ENCODE measurements at places on chromosomes 5 and 9.
A peak's percentile ranks its signal among the peaks of the same experiment; 100 is the strongest.

- no peak for DNase-seq
Observed at GRCh38 chr5:178531786-178532185, 58.4 kb downstream of the COL23A1 start.

- DNase-seq, result no peak
Observed at GRCh38 chr5:8934455-8934854, 611.4 kb downstream of the SEMA5A start.

DNA sequence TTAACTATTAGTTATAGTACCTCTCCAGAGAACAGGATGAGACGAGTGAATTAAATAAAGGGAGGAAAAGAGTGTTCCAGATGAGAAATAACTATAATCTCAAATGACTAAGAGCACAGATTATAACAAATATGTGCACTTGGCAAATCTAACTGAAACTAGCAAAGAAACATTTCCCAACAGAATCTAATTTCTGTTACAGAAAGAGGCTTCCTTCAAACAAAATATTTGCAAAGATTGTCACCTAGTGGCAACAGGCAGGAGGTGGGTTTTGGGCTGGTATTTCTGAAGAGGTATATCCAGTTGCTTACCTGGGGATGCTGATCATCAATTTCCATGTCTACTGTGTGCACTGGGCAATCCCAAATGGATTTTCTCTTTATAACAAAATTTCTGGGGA lies 5.6 kb upstream of the SPDL1 start:
- DNase-seq, result no peak

- no peak for DNase-seq
Observed at GRCh38 chr9:135152614-135153334, 65.3 kb downstream of the OLFM1 start.

DNA sequence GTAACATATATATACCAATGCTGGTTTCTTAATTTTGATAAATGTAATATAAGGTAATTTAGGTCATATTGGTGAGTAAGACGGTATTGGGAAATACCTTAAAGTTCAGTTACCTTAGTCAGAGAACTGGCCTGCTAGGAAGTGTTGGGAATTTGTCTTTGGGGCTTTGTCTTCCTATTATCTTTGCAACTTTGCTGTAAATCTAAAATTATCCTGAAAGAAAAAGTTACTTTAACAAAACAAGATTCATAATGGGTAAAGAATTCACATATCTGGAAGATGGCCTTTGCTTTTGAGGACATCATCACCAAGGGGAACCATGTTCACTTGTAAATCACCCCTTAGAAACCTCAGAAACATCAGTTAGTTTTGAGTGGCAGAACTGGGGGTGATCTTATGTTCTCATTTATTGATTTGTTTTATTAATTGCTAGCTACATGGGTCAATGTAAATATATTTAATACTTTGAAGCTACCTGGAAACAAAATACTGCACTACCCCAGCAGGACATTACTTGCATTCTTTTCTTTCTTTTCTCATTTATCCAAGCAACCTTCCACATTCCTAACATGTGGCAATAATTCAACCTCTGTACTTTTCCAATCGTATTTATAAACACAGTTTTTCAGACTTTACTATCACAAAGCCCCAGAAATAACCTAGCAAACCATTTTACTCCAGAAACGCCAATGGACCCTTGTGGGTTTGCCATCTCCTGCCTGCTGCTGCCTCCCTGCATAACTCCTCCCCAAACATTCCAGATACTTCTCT lies 41.4 kb downstream of the GLIS3 start:
- DNase-seq, result no peak

DNA sequence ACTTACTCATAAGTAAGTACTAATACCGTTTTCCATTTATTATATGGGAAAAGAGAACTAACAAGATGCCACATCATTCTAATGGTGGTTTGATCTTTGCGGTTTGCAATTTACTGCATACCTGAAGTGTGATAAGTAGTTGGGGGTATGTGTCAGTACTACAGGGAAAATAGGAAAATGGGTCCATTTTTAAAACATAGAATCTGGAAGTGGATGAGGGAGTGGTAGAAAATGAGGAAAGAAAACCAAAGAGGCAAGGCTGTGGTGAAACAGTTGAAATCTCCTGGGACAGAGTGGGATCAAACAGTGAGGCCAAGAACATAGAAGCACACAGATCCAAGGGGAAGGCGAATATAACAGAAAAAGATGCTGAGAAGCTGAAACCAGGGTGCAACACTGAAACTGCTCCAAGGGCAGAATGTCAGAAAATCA lies 6.7 kb downstream of the ADAMTSL1 start:
- DNase-seq, result no peak

DNA sequence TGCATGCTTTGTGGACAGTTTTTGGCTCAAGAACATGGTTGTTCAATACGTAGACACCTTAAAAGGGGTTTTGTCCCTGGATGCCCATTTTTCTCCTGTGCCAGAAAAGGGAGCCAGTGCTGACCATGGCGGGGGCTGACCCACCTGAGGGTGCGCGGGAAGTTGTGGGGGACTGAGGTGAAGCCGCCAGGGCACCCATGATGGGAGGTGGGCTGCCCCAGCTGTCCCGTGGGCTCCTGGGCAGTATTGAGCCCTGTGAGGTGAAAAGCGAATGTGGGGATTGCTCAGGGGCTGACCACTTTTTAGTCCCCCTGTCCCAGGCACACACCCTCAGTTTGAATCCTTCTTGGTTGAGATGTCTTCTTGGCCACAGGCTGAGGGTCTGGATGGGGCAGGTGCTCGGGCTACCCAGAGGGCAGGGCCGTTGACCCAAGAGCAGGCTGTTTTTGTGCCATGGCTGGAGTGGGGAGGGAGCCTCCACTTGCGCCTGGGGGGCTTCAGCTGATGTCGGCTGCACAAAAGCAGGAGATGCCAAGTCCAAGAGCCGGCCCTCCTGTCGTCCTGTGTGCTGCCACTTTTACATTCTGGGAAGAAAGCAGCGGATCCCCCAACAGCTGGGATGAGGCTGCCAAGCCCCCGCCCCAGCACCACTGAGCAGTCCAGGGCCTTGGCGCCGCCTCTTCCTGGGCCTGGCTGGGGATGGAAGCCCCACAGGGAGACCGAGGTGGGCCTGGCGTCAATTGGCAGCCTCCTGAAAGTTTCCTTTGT lies 120.1 kb downstream of the WNK2 start:
- no peak for DNase-seq

DNA sequence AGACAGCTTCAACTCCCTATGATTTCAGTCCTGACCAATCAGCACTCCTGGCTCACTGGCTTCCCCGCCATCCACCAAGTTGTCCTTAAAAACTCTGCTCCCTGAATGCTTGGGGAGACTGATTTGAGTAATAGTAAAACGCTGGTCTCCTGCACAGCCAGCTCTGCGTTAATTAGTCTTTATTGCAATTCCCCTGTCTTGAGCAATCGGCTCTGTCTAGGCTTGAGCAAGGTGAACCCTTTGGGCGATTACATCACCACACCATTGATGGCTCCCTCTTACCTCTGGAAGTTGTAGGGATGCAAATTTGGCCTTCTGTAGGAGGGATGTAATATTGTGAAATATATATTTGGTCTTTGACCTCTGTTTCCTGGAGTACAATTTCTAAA lies 2.9 kb upstream of the SLC23A1 start:
- no peak for DNase-seq

- peak; percentile 4 for DNase-seq
Observed at GRCh38 chr5:95730730-95731570, at the start of gene RHOBTB3. Gene RHOBTB3, plus strand, starts transcription at chr5:95731336. Its CDS starts 347 bp downstream, at chr5:95731683.

DNA sequence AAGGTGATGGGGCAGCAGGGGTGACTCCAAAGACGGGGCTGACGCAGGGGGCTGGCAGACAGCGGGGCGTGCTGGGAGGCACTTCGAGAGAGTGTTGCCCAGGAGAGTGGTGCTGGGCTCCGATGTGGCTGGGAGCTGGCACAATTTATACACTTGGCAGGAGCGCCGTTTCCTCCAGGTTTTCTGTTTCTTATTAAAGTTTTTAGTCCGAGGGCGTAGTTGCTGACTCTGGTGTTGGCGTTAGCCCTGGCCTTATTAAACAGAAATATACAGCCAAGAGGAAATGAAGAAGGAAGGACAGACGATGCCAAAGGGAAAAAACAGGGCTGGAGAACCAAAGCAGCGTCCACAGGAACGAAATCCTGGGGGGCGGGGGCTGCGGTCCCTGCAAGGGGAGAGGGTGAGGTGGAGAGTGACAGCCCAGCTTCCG lies 139.6 kb upstream of the PHYKPL start:
- DNase-seq, result no peak

GRCh38 chr5:56460681-56461191 lies 227.6 kb upstream of the ANKRD55 start:
- no peak for DNase-seq

GRCh38 chr9:129285979-129286772 lies 108.1 kb upstream of the IER5L start:
- DNase-seq, result no peak

DNA sequence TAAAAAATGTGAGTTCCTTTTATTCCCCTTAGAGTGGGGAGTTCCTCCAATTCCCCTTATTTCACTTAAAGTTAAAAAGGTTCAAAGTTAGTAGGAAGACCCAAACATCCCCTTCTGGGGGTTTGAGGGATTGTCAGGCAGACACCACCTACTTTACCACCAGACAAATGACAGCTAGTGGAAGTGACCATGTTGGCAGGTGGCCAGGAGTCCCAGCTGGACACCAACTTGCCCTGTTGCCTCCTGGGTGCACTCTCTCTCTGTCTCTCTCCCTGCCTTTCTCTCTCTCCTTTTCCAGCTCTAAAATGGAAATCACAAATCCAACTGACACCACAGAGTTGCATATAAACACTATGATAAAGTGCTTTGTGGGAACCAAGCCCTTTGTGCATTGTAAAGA lies 307.7 kb upstream of the TLE4 start:
- no peak for DNase-seq

- DNase-seq, result no peak
Observed at GRCh38 chr5:124748687-124749594, 2.5 kb upstream of the ZNF608 start.

DNA sequence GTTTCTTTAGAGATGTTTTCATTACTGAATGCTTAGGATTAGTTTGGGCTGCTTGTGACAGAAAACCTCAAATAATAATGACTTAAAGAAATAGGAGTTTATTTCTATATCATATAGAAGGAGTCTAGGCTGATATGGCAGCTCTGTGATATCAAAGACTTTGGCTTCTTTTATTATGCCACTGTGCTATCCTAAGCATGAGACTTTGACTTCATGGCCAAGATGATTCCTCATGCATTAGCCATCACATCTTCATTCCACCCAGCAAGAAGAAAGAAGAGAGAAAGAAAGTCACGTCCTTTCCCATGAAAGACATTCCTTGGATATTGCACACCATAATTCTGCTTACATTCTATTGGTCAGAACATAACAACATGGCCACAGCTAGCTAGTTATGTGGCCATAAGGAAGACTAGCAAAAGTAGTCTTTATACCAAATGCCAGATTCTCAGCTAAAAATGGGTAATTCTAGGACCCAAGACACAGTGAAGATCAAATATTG lies 76.2 kb downstream of the DAPK1 start:
- no peak for DNase-seq

DNA sequence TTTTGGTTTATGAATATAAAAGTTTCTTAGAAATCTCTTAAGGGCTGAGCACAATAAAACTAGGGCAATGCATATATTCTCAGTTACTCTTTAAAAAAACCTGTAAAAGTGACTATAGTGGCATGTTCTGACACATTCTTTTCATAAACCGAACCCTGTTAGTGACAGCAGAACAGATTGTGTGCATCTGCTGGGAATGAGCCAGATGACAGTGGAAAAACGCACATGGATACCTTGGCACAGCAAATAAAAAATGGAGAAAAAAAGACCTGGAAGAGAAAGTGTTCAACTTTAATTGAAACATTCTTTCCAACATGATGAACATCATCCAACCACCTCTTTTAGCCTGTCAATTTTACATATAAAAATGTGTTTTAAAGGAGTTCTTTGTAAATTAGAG lies 12.7 kb downstream of the MEF2C start:
- no peak for DNase-seq

- DNase-seq, result no peak
Observed at GRCh38 chr5:116098998-116099397, 14.2 kb downstream of the COMMD10 start.

DNA sequence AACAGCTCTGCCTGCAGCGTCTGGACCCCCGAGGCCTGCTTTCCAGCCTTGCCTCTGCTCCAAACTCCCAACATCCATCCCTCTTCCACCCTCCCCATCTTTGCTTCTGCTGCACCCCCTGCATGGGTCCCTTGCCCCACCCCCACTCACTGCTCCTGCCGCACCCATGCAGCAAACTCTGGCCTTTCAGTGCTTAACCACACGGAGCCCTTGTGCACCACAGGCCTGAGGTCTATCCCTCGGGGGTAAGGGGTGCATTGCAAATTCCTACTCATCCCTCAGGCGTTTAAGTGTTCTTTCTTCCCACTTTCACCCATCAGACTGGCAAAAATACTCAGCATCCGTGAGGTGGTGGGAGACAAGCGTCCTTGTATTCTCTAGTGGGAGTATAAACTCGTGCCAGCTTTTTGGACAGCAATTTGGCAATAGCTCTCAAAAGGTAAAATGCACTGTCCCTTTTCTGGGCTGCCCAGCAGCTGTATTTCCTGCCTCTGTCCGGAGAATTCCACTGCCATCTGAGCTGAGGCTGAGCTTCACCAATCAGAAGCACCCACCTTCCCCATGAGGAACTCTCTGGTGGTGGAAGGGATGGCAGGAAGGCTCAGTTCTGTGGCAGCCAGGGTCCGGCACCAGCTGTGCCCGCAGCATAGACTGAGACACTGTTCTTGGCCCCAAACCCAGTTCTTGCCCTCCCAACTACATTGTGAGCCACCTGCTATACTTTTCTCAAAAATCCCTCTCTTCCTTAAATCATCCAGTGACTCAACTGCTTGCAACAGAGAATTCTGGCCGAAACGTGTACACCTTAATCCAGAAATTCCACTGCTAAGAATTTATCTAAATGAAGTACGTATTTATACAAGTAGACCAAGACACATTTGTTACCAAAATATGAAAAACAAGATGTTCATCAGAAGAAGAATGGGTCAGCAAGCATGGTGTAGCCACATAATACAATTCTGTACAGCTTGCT lies 15.0 kb downstream of the PSMB7 start:
- DNase-seq, result no peak

- no peak for DNase-seq
Observed at GRCh38 chr9:20215552-20215951, 406.7 kb downstream of the MLLT3 start.

GRCh38 chr5:67771221-67771620 lies 444.3 kb upstream of the PIK3R1 start:
- no peak for DNase-seq

DNA sequence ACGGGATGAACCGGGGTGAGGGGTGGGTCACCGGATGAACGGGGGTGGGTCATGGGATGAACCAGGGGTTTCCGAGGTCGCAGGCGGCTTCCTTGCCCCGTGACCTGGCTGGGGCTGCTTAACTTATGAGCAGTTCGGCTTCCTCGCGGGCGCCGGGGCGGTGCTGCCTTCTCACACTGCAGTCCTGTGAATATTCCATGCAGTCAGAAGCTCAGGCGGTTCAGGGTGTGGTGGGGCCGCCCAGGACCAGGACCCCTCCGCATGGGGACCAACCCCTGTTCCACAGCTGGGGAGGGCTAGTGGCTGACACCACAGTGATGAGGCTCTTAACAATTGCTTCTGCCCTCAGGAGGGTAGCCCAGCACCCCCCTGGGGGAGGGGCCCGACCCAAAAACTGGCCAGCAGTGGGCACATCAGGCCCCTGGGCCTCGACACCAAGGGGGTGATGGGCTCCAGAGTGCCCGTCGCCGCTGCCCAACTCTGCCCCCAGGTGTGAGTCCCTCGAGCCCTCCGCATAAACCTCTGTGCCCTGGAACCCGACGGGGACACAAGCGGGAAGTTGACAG lies 30.9 kb upstream of the SLC9A3 start:
- DNase-seq, result no peak

- DNase-seq, result no peak
Observed at GRCh38 chr5:166624573-166624972, 1666.9 kb upstream of the WWC1 start.

GRCh38 chr9:132049323-132049882 lies 30.3 kb downstream of the MED27 start:
- no peak for DNase-seq

All from stimulated activated CD8-positive, alpha-beta memory T cell treated with anti-CD3 and anti-CD28 coated beads, Interleukin-12 subunit alpha, Interleukin-12 subunit beta, amount 100 ng/mL, for 1 hour (primary cell).